Stimulated activated CD4-positive, alpha-beta T cell treated with anti-CD3 and anti-CD28 coated beads, TNF-alpha, amount 100 ng/mL, for 1 hour (primary cell): ENCODE measurements at places on chromosomes 7 and 10.
A peak's percentile ranks its signal among the peaks of the same experiment; 100 is the strongest.

GRCh38 chr10:100986952-100987684 lies at the start of the genes MRPL43 and TWNK:
TSS of gene MRPL43 (minus strand) at chr10:100987497. CDS start at chr10:100987443, 54 bp downstream.
TSS of gene TWNK (plus strand) at chr10:100987543. CDS start at chr10:100988211, 668 bp downstream.
- peak; percentile 55 for DNase-seq

DNA sequence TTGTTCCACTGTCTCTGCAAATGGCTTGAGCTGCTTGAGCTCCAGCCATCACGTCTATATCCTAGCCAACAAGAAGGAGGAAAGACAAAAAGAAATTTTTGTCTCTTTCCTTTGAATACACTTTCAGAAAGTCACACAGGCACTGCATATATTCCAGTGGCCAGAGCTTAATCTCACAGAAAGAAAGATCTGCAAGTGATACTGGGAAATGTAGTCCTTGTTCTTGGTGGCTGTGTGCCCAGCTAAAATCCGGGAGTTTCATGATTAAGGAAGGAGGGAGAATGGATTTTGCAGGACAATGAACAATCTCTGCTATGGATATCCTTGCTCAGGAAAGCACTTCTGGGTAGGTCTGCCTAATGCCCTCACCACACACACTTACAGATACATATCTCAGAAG lies 19.5 kb upstream of the DLG5 start:
- no peak for DNase-seq

GRCh38 chr10:133378251-133379096 lies 588 bp upstream of the PAOX start:
- DNase-seq = no peak

- DNase-seq = no peak
Observed at GRCh38 chr10:5545778-5546710, 21.3 kb downstream of the CALML3 start.

DNA sequence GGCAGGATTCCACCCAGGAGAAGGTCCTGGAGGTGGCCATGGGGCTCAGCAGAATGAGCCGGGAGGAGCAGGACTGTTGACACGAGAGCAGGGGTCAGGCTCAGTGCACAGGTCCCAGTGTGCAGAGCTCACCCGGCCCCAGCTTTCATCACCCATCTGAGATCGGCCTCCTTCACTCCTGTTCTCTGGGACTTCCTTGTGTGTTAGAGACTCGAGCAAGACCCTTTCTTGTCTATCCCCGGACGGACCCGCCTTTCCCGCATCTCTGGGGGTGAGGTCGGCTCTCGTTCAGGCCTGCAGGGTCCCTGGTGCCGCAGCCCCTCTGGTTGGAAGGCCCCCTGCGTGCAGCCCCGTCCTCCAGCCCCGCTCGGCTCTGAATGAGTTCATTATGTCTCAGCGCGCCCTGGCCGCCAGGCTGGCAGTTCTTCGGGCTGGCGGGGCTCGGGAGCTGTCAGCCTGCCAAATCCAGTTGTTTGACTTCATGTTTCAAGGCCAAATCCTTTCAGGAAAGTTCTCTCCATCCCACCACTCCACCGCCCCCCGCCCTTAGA lies 127.9 kb downstream of the LHPP start:
- DNase-seq = no peak

GRCh38 chr7:132429181-132429580 lies 147.1 kb downstream of the PLXNA4 start:
- no peak for DNase-seq

DNA sequence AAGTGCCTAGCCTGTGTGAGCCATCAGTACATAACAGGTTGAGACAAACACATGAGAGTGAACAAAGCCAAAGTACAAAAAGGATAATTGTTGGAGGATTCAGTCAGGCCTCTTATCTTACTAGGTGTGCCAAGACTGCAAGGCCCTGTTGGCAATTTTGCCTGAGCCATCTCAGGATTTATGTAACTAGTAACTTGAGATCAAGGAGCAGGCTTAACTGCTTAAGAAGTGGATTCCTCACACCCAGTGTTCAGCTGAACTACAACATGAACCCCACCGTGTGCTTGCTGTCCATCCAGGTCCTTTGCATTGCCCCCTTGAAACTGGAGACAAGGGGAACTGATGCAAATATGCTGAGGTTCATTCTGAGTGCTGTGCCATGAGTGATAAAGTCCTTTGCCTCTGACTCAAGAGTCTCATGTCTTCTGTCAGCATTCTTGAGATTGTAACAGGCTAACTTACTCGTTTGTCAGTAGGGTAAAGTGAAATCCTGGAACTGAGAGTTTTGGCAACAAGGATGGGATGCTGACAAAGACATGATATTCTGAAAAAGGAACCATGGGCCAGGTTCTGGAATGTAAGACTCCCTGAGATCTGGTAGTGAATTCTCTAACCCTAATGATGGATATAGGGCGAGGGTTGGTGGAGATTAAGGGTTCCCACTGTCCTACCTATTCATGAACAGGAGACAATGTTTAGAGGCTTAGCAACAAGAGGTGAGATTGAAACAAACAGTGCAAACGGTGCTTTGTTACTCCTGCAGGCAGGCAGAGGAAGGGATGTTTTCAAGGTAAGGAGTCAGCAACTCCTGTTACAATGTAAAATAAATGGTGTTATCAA lies 44.1 kb upstream of the GATAD1 start:
- no peak for DNase-seq

DNA sequence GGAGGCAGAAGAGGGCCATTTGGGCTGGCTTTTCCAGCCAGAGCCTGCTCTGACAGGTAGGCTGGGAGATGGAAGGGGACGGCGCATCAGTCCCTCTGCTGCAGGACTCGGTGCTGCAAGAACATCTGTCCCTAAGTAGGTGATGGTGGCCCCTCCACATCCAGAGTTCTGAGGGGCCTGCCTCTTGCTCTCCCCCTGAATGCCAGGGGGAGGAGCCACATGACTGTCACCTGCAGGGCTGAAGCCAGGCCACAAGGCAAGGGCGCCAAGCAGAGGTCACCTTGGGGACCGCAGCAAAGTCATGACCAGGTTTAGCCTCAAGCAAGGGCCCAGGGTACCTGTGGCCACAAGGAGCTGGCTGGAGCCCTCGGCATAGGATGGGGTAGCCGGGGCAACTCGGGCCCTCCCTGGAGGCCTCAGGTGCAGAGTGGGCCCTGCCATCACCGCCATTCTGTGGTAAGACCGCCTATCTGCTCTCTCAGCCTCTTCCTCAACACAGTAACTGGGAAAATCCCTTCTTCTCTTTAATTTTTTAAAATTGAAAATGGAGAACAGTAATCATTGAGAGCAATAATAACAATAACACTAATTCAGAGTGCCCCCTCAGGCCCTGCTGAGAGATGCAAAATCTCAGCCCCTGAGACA lies 99.3 kb downstream of the FAM53B start:
- no peak for DNase-seq

DNA sequence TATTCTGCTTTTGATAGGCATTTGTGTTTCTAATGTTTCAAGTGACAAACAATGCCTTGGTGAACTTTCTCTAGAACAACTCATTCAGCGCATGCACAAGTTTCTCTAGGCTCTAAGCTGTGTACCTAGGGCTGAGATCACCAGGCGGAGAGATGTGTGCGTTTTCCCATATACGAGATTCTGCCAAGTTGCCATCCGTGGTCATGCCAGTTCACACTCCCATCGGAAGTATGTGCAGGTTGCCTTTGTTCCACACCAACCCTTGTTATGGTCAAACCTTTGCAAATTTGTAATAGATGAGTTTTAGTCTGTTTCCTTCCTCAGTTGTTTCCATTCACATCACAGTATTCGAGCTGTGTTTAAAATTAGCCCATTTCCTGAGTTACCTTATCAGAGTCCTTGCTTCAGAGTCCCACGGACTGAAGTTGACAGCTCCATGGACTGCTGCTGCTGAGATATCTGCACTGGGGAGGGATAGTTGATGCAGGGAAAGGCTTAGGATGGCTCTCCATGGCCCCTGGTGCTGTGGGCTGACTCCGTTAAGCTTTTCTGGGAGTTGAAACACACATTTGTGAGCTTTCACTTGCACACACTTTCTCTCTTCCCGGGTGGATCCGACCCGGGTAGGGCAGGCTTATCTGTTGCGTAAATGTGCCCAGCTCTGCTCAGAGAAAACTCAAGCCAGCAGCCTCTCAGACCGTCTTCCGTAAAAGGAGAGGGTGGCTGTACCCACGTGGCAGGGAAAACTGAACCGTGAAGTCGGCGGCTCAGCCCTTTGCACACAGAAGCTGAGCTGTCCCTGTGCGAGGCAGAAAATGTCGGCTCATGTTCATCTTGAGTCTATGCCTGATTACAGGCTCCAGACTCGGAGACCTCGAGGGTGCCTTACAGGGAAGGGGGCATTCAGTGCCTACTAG lies 49.4 kb downstream of the HK1 start:
- DNase-seq = peak; percentile 25

- DNase-seq = no peak
Observed at GRCh38 chr10:111117528-111118277, 40.9 kb downstream of the ADRA2A start.

- no peak for DNase-seq
Observed at GRCh38 chr7:65923316-65923715, 50.4 kb downstream of the VKORC1L1 start.

DNA sequence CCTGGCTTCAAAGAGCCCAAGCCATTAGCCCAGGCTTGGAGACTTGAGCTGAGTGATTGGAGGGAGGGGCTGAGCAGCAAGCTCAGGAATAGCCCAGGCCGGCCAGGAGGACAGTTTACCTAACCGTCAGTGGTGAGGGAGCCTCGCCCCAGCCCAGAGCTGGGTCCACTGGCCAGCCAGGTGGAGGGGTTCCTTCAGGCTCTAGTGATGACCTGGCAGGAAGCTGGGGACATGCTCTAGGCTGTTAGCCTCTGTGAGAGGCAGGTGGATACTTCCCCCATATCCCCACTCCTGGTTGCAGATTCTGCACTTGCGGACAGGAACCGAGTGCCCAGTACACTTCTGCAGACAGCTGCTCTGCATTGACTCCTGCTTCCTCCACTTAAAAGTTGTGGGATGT lies 61.2 kb upstream of the ANTXRL start:
- no peak for DNase-seq

GRCh38 chr10:124902462-124902861 lies 39.5 kb upstream of the ZRANB1 start:
- no peak for DNase-seq

DNA sequence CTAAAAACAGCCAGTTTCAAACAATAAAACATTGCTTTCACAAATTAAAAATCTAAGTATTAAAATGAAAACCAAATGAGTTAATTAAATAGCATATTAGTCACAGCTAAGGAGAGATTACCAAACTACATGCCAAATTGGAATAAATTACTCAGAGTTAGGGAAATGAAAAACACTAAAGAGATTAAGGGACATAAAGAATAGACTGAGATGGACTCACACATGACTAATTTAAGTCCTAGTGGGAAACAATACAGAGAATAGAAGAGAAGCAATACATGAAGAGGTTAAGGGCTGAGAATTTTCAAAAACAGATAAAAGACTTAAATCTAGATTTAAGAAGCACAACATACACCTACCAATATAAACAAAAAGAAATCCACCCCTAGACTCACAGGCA lies 110.6 kb downstream of the ZFAND4 start:
- DNase-seq = no peak

DNA sequence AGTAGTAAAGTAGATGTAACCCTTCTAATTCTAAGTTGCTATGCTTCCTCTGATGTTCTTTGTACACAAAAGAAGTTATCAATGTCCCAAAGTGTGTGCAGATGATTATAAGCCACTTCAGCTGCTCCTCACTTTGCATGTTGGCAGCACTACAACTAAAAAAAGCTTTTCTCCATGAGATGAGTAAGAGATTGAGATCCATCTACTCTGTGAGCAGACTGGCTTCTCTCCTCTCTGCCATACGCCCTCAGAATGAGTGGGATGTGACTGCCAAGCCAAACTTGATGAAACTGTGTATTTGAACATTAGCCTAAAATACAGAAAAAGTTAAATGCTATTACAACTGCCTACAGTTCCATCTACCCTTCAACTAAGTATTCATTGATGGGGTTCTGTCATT lies 102.9 kb upstream of the ETV1 start:
- no peak for DNase-seq

DNA sequence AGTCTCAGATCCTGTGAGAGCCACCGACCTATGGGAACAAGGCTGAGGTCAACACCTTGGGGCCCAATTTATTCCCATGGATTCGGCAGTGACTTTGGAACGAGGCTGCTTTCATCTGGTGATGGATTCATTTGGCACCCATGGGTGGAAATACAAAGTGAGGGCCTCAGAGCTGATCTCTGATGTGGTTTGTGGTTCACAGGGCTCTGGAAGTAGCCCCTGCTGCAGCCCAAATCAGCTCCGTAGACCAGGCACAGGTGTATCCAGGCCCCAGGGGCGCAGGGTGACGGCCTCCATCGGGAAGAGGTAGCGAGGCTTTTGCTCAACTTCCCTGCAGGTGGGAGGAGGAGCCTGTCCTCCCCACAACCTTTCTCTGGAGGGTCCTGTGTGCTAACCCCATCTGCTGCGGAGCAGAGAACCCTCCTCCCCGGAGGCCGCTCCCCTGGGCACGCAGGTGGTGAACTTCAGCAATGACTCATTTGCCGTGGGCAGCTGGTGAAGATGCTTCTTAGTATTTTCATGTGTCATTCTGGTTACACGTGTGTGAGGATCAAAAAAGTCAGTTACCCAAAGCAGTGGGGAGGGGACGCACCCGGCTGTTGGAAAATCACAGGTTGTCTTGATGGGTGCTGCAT lies 7.5 kb upstream of the JAKMIP3 start:
- DNase-seq = no peak

GRCh38 chr7:7100432-7100849 lies 81.9 kb upstream of the C1GALT1 start:
- no peak for DNase-seq

DNA sequence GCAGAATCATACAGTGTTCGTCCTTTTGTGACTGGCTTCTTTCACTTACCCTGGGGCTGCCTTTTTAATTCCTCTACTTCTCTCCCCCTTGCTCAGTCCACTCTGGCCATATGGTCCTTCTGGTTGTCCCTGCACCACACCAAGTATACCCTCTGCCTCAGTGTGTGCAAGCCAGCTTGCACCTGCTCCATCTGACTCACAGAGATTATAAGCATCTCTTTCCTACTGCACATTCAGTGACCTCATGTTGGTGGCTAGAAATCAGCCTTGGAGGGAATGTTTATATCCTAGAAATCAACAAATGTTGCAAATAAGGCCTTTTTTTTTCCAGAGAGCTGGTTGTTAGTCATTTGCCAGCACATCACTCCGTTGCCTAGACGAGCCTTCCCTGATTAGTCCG lies 67.5 kb upstream of the C10orf90 start:
- no peak for DNase-seq

DNA sequence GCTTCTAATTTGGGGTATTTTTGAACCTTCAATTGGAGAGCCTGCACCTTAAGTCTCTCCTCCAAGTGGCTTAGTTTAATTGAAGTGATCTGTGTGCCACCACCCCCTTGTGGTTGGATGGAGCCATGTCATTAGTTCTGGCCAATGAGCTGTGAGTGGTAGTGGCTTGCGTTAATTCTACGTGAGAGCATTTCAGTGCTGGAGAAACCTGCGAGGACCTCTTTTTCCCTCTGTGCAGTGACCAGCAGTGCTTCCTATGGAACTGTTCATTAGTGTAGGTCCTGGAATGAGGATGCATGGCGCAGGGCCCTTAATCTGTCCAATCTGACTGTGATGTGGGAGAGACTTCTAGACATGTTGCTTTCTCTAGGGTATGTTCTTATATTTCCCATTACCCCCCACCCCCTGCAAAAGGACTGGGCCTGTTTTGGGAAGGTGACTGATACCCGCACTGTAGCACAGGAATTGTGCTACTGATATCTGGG lies 3.8 kb downstream of the HILPDA start:
- DNase-seq = peak; percentile 39
